ENCODE measurements at places on chromosomes 4 and X.

- no peak overlapping the region for H3K4me3 ChIP-seq
- no peaks in the 10 kb centered on the region for H3K36me3 ChIP-seq
- no peaks in the 10 kb centered on the region for H3K4me1 ChIP-seq
- no peak overlapping the region for H3K27ac ChIP-seq
- no peak for DNase-seq
Measured at GRCh38 chrX:112645774-112646173, 34.0 kb downstream of the LHFPL1 start.

- no peak overlapping the region for H3K4me3 ChIP-seq
- no peaks in the 10 kb centered on the region for H3K4me1 ChIP-seq
- no peaks in the 10 kb centered on the region for H3K36me3 ChIP-seq
- no peak overlapping the region for H3K27ac ChIP-seq
Measured at GRCh38 chr4:99134586-99134985, 9.5 kb downstream of the ADH4 start.

DNA sequence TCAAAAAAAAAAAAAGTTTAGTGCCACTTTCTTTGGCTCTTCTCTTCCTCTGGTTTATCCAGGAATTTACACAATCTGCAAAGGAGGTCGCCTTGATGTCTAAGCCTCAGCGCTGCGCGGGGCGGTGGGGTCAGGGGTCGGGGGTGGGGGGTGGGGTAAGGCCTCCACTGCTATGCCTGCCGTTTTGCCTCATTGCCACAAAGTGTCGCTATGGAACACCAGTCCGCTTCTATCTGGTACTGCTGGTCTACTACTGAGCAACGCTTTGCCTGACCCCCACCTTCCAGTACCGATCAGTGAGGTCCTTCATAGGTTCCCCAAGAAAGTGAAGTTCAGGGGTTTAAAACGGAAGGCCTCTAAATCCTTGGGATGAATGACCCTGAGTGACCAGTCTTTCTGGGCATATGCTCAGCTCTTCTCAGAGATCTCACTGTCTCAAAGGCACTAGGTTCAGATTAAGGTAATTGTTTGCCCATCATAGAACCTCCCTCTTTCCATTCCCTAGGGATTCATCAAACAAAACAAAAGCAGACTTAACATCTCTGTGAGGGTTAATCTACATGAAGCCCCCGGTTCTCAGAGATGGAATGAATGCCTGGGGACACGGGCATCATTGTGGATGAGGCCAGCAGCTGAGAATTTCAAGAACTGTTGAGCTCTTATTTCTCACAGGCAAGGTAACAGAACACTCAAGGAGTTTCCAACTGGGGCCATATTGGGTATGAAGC lies 16.9 kb upstream of the TSR2 start:
- H3K27ac ChIP-seq, result no peak overlapping the region
- H3K4me1 ChIP-seq, result no peaks in the 10 kb centered on the region
- DNase-seq, result no peak
- H3K27me3 ChIP-seq, result no peaks in the 10 kb centered on the region
- no peaks in the 10 kb centered on the region for H3K36me3 ChIP-seq

DNA sequence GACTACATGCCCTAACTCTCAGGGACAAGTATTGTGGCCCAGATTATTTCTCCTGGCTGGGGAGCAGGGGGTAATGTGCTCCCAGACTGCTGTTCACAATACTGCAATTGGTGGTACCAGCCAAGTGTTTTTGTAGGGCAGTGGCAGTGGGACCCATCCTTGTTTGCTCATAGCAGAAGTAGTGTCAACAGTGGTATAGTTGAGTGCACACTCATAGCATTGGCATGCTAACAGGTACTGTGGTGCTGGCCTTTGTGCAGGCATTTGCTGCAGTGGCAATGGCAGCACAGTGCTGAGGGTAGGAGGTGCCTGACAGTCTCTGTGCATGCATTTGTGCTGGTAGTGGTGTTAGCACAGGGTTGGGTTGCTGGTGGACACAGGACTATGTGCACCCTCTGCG lies 995.0 kb downstream of the SH3BGRL start:
- H3K36me3 ChIP-seq, result no peaks in the 10 kb centered on the region
- no peak overlapping the region for H3K27ac ChIP-seq
- H3K4me3 ChIP-seq, result no peak overlapping the region
- no peak for DNase-seq

DNA sequence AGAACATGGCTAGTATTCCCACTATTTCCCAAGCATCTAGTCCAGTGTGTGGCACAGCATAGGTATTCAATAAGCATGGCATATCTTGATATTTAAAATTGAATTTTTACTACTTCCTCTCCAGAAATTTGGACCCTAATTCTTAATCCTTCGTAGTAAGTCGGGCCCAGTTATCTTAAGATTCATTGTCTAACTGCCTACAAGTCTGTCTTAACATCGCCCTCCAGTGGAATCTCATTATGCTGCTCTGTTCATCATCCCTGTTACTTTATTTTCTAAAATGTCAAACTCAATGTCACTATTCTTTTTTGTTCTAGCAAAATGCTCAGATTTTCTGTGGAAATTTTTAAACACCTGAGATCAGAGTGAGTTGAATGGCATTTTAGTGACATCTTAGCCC lies 606.2 kb downstream of the KLHL13 start:
- H3K27me3 ChIP-seq, result no peaks in the 10 kb centered on the region
- H3K4me1 ChIP-seq, result no peaks in the 10 kb centered on the region
- no peak overlapping the region for H3K4me3 ChIP-seq
- H3K27ac ChIP-seq, result no peak overlapping the region
- no peak for DNase-seq

- H3K4me1 ChIP-seq, result peaks cover 17% of the 10 kb centered on the region
- H3K27me3 ChIP-seq, result no peaks in the 10 kb centered on the region
- DNase-seq, result no peak
- H3K36me3 ChIP-seq, result no peaks in the 10 kb centered on the region
- peak overlapping the region; percentile 16 for H3K27ac ChIP-seq
Measured at GRCh38 chr4:140252141-140252741, 98.3 kb upstream of the MAML3 start.

DNA sequence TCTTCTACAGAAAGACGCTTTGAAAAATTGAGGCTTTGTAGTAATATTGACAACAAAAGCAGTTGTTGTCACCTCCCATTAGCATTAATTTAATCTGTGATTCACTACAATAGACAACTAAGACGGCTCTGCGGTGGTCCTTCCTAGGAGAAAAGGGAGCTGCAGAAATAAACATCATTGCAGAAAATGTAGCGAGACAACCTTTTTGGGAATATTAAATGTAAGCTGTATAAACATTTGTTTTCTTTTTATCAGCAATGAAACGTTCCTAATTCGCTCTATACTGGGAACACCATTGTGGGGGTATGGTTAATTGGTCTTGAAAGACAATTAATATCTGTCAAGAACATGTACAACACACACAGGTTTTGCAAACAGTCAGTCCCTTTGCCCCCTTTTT lies 583.3 kb upstream of the TENM3 start:
- no peaks in the 10 kb centered on the region for H3K27me3 ChIP-seq
- H3K36me3 ChIP-seq, result no peaks in the 10 kb centered on the region
- no peak for DNase-seq

Data from large intestine (tissue), 12 donors.